Adrenal gland (tissue), 19 donors: ENCODE measurements at places on chromosomes 13 and 19.

- DNase-seq = no peak
These were observed 8.9 kb upstream of the MAB21L1 start for GRCh38 chr13:35485424-35485823.

- peak; percentile 25 for DNase-seq
These were observed at the start of gene MLNR for GRCh38 chr13:49220036-49220855. MLNR (plus strand) TSS chr13:49220338; CDS start chr13:49220338, 0 bp downstream.

GRCh38 chr19:11530432-11530831, 1.5 kb upstream of the ECSIT start:
- peak; percentile 79 for DNase-seq

DNA sequence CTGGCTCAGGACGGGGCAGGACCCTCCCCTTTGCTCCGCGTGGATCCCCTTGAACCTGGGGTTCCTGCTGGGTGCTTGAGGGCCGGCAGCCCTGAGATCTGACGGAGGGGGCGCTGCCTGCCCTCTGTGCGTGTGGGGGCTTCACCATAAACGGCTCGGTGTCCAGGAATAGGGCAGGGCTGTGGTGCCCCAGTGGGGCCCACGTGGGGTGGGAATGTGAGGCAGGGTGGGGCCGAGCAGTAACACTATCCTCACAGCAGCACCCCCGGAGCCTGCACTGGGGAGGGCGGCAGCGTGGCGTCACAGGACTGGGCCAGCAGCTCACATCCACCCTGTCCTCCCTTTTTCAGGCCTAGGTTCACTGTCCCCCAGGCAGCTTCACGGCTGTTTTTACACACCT, 38.0 kb downstream of the GAS6 start:
- DNase-seq = no peak

GRCh38 chr13:92251671-92252210, 853.3 kb downstream of the GPC5 start:
- DNase-seq = no peak

GRCh38 chr19:51316688-51317087, 5.2 kb downstream of the IGLON5 start:
- no peak for DNase-seq

DNA sequence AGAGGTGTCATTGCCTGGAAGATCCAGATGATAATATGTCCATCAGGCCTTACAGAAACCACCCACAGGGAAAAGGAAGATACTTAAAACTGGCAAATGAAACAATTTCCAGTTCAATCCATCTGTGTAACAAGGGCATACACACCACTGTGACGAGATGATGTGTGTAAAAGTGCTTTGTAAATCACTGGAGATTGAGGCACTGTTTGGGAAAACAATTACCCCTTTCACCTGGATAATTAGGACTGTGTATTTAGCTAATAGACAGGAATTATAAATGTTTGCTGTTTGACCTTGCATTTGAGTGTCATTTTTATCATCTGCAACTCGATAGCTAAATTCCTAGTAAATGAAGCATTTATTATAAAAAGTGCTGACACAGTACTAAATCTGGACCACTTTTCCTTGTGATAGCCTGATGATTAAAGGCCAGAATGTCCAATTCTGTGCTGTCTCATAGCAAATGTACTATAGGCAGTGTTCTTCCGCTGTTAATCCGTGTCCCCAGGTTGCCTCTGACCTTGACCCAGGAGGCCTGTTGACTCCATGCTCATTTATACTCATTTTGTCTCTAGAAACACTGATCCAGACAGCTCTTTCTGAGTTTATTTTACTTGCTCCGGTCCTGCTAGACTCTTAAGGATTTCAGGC, 105.8 kb downstream of the LACC1 start:
- DNase-seq = no peak

- peak; percentile 32 for DNase-seq
These were observed 41.2 kb downstream of the USP12 start for GRCh38 chr13:27130223-27130978.

DNA sequence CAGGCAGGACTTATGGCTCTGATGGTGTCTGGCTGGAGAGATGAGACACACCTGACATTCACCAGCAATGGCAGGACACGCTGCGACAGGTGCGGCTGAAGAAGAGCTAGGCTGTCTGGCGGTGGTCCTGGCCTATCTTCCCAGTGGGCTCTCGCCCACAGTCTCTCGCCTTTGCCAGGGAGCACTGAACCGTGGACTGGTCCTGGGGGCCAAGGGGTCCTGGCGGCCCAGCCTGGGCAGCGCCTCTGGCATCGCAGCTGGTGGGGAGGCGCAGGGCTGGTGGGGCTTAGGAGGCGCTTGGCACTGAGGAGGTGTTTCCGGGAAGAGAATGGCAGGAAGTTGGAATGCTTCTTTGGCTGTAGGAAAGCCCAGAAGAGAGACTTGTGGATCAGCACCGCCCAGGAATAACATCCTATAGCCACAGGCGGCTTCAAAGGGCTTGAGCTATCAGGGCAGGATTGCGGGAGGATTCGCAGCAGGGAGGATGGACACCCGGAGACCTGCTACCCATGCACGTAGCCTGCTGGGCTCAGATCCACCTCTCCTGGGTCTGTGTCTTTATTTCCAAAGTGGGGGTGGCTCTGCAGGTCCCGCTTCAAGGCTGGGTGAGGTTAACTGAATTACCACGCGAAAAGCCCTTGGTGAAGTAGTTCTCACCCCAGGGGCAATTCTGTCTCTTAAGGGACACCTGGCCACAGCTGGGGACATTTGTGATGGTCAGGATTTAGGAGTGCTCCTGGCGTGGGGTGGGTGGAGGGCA, 14.6 kb downstream of the KDM4B start:
- DNase-seq = no peak

DNA sequence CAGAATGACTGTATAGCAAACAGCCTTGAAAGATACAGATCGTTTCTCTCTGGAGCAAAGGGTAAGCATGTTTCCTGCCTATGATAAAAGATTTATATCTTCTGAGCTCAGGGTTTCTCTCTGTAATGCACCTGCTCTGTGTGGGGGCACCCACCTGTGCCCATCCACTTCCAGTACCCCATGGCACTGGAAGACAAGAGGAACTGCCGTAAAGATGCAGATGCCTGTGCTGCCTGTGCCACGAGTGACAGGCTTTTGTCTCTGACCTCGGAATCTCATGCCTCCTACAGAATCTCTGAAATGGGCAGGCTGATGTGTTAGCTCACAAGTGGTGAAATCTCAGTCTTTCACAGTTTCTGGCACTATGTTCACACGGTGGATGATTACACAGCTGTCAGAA, 50.3 kb upstream of the ATP11A start:
- DNase-seq = no peak

DNA sequence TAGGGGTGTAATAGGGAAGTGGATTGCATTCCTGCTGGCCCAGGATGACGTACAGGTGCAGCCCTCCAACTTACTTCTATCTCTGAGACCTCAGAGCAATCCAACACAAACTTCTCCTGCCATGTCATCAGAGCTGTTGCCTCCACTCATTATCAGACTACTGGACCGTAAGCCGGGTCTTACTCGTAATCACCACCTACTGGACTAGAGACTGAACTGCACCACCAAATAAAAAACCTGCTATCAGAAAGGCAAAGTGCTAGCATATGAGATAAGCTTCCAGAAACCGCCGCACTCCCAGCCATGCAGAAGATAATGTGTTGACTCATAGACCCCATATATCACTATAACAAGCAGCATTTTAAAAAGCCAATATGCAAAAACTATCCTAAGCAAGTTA, 102.0 kb downstream of the SLITRK1 start:
- DNase-seq = no peak

DNA sequence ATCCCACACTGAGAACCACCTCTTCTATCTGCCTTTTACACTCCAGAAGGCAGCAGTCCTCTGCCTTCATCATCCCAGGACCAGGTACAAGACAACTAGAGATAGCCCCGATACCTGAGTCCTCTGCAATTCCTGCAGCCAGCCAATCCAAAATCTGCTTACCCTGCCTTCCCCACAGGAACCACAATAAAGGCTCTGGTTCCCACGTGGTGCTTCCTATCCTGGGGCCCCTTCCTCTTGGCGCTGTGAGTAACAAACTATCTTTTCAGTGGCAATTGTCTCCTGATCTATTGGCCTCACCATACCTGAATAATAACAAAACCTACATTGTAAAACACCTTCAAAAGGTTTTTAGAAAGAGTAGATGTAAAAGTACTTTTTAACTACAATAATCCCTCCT, 63.1 kb downstream of the ZDHHC20 start:
- no peak for DNase-seq

DNA sequence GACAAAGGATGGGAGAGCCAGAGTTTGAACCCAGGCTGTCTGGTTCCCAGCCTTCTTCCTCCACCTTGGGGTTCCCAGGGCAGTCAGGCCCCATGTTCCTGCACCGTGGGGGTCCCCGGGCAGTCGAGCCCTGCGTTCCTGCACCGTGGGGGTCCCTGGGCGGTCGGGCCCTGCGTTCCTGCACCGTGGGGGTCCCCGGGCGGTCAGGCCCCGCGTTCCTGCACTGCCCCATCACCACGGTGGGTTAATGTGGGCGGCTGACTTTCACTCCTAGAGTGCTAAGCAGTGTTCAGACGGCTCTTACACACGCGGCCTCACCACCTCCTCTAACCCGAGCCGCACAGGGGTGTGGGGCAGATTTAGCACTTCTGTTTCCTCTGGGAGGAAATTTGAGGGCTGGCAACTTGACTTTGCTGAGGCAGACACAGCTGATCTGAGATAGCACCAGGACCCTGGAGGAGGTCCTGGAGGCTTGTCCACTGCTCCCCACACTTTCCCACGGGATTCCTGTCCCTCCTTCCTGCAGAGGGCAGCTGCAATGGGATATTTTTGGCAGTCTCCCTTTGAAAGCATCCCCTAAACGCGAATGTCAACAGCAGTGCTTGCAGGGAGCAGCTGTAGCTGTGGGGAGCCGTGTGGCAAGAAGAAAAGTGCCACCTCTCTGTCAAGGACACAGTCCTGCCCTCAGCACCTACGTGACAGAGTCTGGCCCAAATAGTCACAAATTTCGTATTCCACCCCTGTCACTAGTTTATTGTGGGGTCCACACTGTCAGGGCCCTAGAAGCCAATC, 239.4 kb downstream of the TEX29 start:
- no peak for DNase-seq

DNA sequence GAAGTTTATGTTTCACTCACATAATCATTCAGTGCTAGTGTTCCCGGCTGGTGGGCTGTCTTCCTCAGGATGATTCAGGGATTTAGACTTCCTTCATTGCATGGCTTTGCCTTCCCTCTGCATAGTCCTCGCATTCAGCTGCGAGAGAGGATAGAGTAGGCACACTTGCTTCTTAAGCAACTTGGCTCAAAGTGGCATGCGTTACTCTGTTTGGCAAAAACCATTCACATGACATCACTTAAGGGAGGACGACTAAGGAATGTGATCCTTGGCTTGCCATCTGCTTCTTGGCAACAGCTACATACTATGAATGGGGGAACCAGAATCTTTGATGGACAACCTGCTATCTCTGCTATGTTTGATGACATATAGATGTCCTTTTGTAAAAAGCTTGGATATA, 359.3 kb downstream of the TDRD3 start:
- no peak for DNase-seq

GRCh38 chr19:34261334-34262109, 7.2 kb downstream of the GARRE1 start:
- DNase-seq = no peak

DNA sequence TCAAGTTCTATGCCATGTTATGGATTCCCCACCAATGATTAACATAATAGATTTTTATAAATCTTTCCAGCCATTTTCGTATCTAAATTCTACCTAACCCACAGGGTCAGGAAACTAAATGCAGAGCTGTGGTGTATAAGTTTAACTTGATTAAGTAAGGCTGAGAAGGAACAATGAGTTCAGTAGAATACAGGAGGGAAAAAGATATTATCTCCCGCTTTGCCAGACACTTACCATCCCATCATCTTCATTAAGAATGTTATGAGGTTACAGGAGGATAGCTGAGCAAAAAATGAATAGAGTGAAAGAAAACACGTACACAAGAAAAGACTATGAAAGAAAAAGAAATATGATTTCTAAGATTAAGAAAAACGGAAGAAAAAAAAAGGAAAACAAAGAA, 27.1 kb downstream of the N4BP2L2 start:
- no peak for DNase-seq

DNA sequence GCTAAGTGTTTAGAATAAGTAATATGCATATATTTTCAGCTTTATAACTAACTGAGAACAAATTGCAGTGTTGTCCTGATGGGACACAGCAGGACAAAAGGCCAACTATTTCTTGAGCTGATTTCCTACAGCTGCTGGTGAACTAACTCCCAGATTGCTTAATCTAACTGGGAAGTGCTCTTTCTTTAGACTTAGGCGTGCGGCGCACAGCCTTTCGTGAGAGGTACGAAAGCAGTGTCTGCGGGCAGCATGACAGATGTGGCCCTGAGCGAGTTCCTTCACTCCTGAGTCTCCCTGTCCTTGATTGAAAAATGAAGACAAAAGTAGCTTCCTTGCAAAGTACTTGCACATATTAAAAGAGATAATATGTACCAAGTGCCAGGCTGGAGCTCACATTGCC, 47.3 kb upstream of the NPAS1 start:
- DNase-seq = no peak

- DNase-seq = peak; percentile 24
These were observed 294.9 kb downstream of the NDFIP2 start for GRCh38 chr13:79775830-79776229.

DNA sequence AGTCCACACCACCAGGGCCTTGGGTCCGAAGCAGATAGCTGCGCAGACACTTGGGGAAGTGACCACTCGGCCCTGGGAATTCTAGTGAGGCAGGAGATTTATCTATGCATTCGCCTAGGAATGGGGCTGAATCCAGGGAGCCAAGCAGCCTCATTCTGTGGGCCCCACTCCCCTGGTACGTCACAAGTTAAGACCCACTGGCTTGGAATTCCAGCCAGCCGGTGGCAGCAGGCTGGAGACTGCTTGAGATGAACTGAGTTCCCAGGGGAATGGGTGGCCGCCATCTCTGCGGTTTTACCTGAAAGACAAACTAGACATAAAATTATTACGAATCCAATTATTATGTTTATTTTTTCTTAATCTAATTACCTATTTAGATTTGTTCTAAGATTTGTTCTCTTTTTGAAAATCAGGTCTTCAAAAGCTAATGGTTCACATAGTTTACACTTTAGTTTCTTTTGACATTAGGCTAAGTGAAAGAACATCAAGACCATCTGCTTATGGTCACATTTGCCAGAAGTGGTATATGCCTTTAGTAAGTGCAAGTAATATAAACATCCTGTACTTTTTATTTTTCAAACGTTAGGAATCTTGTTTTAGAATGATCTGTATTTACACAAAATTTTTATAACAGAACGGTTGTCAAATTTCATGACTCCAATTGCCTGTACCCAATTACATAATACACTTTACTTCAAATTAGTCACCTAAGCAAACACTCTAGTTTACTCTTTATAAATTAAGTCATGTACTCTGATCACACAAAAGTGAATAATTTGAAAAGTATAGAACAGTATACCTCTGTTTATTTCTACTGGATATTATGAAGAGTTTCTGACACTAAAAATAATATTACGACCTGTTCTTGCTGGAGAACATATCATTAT, 74.4 kb downstream of the SLITRK6 start:
- no peak for DNase-seq

DNA sequence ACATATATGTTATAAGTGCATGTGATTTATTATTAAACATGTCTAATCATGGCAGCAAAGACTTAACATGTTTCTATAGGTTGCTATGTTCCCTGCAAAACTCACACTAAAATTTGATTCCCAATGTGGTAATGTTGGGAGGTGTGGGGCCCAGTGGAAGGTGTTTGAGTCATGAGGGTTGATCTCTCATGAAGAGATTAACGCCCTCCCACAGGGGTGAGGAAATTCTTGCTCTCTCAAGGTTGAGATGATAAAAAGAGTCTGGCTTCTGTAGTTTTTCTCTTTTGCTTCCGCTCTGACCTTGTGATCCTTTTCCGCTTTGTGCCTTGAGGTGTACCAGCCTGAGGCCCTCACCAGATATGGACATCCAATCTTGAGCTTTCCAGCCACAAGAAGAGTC, 737.5 kb upstream of the SLITRK5 start:
- no peak for DNase-seq
